Left hindlimb (tissue), 1 donor: ENCODE measurements at places on chromosomes 5 and 9.

DNA sequence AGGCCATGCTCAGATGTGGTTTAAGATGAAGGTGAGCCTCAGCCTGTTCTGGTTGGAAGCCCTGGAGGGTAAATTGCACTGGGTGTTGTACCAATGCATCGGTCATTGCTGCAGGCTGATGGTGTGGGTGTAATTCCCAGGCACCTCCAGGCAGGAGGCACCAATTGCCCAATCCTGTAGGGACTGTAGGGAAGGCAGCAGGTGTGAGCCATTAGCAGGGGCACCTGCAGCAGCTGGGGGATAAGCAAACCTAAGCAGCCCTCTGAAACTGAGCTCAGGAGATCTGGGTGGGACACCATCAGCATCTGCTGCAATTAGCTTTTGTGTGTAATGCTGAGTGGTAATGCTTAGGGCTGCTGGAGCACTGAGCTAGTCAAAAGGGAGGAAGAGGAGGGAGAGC, 190.1 kb upstream of the TBC1D2 start:
- DNase-seq, result no peak

DNA sequence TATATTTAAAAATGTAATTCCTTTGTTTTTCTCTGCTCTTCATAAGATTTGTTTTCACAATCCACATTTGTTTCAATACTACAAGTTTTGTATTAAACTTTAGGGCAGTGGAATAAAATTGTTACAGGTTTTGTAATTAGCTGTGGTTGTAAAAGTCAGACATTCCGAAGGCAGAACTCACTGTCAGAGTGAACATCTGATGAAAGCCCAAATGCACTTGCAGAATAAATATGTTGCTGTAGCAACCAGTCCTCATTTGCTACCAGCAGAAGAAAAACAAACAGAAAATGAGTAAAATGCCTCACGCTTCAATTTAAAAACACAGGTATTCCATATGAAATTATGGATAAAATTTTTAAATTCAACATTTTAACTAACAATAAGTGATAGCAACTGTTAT, 740.1 kb upstream of the FAM174A start:
- DNase-seq, result no peak

DNA sequence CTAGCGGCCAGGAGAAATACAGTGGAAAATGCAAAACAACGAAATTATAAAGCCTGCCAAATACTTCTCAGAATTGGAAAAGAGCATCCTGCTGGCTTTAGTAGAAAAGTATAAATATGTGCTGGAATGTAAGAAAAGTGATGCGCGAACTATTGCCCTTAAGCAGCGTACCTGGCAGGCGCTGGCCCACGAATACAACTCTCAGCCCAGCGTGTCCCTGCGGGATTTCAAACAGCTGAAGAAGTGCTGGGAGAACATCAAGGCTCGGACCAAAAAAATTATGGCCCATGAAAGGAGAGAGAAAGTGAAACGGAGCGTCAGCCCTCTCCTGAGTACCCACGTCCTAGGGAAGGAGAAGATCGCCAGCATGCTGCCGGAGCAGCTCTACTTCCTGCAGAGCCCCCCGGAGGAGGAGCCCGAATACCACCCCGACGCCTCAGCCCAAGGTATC, 15.0 kb downstream of the MSANTD3 start:
- peak; percentile 59 for DNase-seq

- DNase-seq, result no peak
Measured at GRCh38 chr9:88813638-88814209, 177.5 kb upstream of the S1PR3 start.

DNA sequence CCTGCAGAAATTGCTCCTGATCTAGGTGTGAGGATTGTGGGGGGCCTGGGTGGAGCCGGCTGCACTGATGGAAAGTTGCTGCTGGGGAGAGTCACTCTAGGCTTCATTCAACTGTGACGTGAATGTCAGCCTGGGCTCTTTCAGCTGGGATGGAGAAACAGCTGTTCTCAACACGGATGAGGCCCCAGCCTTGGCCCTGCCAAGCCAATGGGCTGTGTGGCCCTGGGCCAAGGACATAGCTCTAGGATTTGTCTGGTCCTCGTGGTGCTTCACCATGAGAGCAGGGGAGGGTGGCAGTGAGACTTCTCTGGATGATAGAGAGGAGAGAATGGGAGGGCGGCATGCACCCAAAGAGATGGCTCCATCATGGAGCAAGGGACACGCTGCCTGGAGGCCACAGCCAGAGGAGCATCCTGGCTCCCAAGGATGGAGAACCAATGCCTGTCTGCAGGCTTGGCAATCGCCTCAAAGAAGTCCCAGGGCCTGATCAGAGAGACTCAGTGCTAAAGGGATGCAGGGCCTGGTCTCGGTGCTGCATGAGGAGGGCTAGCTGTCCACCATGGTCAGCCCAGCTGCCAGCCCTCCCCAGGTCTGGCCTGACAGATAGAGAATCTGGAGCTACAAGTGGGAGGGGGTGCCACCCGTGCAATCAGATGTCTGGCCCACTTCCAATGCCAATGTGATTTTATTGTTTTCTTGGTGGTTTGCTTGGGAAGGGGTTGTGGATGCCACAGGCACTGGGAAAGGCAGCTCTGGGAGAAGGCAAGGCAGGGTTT, 141.0 kb downstream of the GADD45G start:
- DNase-seq, result no peak

DNA sequence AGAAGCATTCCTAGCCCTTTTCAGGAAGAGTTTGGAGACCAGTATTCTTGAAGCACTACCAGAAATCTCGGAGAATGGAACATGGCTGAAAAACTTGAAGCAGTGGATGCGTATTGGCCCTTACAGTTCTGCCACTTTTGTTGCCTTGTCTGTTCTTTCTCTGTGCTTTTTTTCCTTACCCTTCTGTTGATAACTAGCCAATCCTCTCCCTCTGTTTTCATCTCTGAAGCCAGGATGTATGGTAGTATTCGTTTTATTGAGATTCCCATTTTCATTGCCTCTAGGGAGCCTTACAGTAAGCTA, 564 bp upstream of the CCNH start:
- no peak for DNase-seq

GRCh38 chr5:139653616-139654015, 5.5 kb downstream of the CXXC5 start:
- DNase-seq, result no peak

DNA sequence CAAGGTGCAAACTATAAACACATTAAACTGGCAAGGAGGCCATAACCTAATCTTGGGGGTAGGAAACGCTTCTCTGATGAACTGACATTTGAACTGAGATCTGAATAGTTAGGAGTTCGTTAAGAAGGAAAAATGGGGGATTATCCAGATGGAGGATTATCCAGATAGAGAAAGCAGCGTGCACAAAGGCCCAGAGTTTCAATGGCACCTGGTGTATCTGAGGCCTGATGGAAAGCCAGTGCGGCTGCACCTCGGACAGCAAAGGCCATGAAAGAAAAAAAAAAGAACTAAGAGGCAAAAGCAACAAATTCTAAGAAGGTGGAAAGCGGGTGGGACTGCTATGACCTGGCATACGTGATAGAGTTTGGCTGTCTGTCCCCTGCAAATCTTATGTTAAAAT, 13.0 kb upstream of the CTNNAL1 start:
- no peak for DNase-seq

DNA sequence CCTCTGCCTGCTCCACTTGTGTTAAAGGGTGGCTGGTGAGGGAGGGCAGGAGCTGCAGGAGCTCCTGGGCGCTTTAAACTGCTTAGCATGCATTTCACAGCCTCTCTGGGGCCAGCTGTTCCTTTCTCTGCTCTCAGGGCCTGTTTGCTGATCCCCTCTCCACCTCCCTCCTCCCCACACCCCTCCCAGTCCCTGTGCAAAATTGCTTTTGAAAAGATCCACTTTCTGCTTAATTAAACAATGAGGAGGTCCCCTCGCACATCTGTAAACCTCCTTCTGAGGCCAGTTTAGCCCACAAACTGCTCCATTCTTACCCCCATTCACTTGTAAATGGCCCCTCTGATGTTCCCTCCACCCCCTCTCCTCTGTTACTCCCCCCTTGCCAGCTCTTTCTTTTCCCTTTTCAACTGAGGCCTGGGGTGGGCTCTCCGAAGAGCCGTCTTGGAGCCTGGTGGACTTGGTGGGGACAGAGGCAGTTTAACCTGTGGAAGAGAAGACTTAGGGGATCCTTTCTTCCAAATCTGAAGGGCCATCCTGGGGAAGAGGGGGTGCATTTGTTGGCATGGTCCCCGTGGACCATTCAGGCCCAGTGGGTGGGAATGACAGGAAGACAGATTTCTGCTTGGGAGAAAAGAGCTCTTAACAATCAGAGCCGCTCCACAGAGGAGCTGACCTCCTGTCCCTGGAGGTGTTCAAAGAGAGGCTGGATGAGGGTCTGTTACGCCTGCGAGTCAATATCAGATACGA, 12.0 kb downstream of the URM1 start:
- no peak for DNase-seq

DNA sequence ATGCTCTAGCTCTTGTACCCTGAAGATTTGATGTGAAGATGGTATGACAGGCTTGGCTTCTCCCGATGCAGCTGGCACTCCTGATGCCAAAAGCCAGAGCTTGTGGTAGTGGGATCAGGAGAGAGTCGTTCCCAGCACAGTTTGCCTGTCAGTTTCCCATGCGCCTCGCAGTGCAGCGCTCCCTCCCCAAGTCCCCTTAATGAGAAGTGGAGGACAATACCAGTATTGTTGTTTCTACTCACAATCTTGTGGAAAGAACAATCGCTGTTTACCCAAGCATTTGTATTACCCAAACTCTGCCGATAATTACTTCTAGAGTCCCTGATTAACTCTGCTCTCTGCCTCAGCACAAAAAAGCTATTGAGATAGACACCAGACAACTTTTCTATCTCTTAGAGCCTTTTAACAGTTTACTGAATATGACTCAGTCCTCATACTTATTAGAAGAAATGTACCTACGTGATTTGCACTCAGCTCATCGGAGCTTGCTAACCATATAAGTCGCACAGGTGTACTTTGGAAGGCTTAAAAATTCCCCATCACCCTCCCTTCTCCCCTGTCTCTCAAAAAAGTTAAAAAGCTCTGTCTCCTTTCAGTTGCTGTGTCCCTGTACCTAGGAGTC, 283.2 kb upstream of the TMEM161B start:
- DNase-seq, result no peak

DNA sequence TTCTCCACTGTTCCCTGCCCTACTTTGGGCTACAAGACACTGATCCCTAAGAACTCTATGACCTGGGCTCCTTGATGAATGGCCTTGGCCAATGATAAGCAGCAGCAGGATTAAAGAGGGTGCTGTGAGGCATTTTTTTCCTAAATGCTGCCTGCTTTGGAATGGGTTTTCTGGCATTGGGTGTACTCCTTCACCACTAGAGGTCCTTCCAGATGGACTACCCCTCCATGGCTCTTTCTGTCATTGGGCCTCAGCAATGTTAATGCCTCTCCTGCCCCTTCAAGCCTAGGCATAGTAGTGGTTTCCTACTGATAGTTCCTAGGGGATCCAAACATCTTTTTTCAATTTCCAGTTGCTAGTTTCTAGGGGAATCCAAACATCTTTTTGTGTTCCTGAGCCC, 319.3 kb upstream of the RPS23 start:
- no peak for DNase-seq

- no peak for DNase-seq
Measured at GRCh38 chr9:85900504-85901201, 40.3 kb upstream of the NAA35 start.

GRCh38 chr9:69145144-69145715, 28.8 kb upstream of the TJP2 start:
- DNase-seq, result no peak

GRCh38 chr5:166562246-166562645, 1729.2 kb upstream of the WWC1 start:
- no peak for DNase-seq

- DNase-seq, result no peak
Measured at GRCh38 chr5:43515678-43516048, 715 bp upstream of the C5orf34 start.

- no peak for DNase-seq
Measured at GRCh38 chr5:56761151-56761885, 54.0 kb upstream of the MAP3K1 start.

DNA sequence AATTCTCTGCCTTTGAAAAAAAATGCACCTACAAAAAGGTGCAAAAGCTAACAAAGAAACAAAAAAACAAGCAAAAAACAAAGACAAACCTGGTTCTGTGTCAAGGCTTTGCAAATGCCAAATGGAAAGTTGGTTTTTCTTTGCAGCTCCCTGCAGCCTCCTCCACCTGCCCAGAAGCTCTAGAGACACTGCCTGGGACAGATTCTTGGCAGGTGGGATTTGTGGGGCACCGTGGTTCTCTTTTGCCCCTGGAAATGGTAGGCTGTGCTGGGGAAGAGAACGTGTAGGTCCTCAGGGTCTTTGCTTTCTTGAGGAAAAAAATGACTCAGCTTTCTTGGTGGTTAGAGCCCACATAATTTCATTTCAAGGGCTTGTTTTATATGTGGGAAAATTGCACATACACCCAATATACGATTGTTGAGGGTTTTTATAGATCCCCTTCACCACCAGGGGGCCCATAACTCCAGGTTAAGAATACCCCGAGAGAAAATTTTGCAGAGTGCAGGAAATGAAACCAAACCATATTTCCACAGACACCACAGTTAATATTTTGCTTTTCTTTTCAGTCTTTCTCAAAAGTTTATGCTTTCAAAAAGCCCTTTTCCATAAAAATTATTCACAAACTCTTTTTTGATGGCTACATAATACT, 58.7 kb downstream of the NXNL2 start:
- peak; percentile 51 for DNase-seq
